ENCODE measurements at places on chromosomes 13 and 19.
A peak's percentile ranks its signal among the peaks of the same experiment; 100 is the strongest.

DNA sequence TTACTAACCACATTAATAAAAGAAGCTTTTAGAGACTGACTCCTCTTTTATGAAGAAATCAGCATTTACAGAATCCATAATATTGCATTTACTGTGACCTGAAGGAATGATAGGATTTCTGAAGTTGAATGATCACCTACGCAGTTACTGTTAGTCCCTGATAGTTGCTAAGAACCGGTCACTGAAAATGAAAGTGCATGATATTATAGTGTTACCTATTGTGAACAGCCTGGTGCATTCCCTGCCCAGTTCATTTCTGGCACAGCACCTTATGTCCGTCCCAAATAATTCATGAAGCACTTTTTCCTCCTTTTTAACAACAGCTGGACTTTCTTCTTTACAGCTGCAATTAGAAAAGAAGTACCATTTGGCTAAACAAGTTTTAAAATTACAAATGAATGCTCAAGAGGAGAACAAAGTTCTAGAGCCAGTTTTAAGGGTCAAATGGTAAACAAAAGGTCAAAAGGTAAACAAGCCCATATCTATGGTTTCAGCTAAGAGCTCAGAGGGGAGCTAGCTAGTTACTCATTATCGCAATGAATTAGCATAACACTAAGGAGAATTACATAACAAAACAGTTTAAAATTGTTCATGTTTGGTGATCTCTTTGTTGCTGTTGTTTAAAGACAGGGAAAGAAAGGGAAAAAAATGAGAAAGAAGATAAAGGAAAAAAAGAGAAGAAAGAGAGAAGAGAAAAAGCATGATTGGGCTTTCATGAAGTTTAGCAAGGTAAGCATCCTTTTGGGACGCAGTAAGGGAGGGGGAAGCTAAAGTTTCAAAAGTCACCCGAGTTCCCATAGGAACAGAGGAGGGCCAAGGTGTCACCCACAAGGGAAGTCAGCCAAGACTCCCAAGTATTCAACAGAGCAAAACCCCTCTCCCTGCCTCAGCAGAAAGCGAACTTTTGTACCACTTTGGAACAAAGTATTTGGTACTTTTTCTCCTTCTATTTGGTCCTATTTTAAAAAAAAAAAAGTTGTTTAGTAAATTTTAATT, 50.2 kb downstream of the FLT3 start:
- no peak for DNase-seq

- DNase-seq = no peak
These were observed 46.7 kb upstream of the KL start for GRCh38 chr13:32969516-32969941.

DNA sequence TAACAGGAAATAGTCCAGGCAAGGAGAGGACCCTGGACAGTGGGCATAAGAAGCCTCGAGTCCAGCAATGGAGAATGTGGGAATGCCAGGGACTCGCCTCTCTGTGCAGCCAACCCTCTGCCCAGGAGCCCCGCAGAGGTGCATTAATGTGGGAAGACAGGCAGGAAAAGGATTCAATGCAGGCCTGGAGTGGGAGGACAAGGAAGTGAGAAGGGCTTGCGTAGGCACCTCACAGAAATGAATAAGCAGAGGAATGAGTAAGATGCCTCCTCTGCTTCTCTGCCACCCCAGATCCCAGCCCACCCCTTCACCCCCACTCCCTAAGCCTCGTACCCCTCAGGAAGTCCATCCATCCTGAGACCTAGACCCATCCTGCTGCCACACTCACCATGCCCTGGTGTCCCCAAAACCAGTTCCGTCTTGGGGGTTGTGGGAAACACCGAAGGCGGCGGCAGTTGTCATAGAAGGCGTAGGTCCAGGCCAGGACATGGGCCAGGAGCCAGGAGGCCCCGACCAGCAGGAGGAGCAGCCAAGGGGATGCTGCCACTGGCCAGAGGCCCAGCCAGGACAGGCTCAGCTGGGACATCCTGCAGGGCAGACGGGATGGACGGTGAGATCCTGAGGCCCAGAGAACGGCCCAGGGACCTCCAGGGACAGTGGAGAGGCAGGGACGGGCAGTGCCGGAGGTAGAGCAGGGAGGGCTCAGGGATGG, 692 bp downstream of the CYP4F2 start:
- DNase-seq = no peak

GRCh38 chr13:88483202-88483601, 812.0 kb downstream of the SLITRK5 start:
- no peak for DNase-seq

GRCh38 chr19:18785179-18786124, 5.7 kb downstream of the COMP start:
- DNase-seq = peak; percentile 79

- DNase-seq = no peak
These were observed 77.2 kb downstream of the SPACA7 start for GRCh38 chr13:112453207-112453829.

- no peak for DNase-seq
These were observed 17.0 kb downstream of the EMP3 start for GRCh38 chr19:48342414-48342738.

GRCh38 chr19:45523642-45524256, 16.5 kb downstream of the VASP start:
- DNase-seq = no peak

GRCh38 chr13:43305416-43305815, 282.0 kb downstream of the DNAJC15 start:
- no peak for DNase-seq

- no peak for DNase-seq
These were observed 3.9 kb downstream of the TMEM147 start for GRCh38 chr19:35549174-35549788.

DNA sequence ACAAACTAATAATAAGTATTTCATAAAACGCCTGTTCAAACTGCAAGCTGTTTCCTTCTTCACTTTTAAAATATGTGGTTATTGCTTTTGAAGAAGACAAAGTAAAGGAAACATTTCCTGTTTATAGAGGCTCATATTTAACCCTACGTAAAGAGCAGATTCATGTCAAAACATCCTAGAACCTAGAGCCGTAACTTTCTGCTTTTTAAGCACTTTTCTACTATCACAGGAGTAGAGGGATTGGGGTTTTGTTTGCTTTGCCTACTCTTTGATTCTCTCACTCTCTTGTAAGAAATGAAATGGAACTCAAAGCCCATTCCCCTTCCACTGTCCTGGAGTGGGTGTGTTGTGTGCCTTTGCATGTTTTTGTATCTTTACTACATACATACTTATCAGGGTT, 54.0 kb upstream of the GPR183 start:
- no peak for DNase-seq

DNA sequence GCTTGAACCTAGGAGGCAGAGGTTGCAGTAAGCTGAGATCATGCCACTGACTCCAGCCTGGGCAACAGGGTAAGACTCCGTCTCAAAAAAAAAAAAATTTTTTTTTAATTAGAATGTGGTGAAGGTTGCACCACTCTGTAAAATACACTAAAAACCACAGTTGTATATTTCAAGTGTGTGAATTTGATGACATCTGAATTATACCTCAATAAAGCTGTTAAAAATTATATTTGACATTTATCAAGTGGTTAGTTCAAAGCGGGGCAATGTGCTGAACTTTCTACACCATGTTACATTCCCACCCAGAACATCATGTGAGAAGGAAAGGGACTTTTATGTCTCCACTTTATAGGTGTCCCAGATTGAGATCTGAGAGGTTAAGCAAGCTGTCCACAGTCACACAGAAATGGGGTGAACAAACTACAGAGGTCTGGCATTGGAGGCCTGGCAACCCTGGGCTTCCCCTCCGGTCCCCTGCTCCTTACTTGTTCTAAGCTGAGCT, 5.9 kb upstream of the S1PR5 start:
- no peak for DNase-seq

- DNase-seq = no peak
These were observed 9.1 kb upstream of the C19orf12 start for GRCh38 chr19:29724102-29724641.

DNA sequence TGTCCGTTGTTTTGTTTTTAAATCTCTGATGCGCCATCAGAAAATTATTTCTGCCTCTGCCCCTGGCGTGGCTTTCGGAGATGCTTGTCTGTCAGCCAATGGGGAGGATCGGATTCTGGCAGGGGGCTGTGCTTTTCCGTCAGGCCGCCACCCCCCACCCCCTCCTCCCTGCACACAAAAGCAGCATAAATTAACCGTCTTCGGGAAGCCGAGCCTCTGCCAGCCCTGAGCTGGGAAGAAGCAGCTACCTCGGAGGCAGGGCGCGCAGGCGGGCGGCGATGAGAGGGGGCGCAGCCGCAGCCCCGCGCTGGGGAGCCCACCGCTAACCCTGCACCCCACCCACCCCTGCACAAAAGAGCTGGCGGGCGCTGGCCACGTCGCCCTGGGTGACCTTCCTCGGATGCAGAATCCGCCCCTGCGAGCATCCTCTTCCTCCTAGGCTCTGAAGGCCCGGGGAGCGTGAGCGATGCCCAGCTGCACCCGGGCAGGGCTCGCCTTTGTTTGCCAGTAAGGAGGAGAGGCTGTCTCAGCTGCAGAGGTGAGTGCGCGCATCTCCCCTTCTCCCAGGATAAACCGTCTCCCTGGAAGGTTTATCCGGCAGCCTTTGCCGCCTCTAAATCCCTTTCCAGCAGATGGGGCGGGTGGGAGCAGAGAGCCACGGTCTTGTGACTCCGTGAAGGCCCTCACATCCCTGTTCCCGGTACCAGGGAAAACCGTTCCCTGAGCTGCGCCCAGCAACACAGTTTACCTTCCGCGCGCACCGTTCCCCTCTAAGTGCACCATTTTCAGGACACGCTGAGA, at the start of gene ATCAY:
Gene ATCAY, plus strand, starts transcription at position 215 of the 801 bp plus-strand sequence. CDS start 5,083 bp downstream, outside the sequence.
- no peak for DNase-seq

- no peak for DNase-seq
These were observed 97.0 kb downstream of the ABCC4 start for GRCh38 chr13:95204231-95204765.

- DNase-seq = no peak
These were observed 371.8 kb downstream of the SLITRK6 start for GRCh38 chr13:85427416-85427815.

GRCh38 chr13:80473695-80474094, 132.8 kb upstream of the SPRY2 start:
- no peak for DNase-seq

- peak; percentile 44 for DNase-seq
These were observed 446.4 kb downstream of the COG6 start for GRCh38 chr13:40101708-40102359.

DNA sequence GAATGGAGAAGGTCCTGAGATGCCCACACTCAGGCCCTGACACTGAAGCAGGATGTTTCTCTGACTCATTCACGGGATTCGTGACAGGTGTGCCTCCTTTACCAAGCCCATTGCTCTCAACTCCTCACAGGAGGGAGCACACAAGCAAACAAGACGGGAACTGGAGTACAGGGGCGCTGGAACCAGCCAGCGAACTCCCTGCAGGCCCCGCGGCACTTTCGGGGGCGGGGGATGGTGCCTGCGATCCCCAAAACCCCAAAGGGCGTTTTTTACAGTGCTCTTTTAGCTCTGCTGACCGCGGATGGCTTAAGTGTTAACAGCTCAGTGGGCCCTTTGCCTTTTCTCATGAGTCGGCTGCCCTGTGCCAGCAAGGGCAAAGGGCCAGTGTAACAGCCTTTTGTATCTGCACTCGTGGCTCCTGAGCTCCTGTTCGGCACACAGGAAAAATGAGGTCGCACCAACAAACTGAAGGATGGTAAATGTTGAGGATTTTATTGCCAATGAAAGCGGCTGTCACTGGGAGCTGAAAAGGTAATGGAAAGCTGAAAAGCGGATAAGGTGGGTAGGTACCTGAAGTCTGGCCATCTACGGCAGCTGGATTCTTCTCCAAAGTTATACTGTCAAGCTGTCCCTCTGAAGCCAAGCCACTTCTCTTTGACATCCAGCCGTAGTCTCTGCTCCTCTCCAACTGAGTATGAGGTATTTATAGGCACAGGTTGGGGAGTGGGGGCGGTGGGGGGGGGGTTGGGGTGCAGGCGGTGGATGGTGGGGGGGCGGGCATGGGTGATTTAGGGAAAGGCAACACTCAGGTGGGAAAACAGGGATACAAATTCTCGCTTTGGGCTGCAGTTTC, 65.0 kb upstream of the TRPC4 start:
- DNase-seq = no peak

GRCh38 chr19:18298601-18299000, 17.2 kb upstream of the JUND start:
- DNase-seq = no peak

DNA sequence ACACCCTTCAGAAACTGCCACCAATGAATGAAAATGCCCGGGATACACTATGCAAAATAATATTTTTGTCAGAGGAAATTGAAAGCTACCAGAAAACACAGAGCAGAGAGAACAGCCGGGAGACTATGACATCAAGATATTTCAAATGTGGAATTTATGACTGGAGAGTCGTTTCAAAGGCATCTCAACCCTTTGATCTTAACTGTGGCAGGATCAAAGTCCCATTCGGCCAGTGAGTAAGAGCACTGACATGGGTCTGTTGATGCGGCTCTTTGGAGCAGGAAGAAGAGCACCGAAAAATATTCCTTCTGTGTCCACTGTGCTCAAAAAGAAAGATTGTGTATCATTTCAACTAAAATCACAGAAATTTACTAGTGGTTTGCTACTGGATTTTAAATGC, 201.9 kb downstream of the RFC3 start:
- no peak for DNase-seq

DNA sequence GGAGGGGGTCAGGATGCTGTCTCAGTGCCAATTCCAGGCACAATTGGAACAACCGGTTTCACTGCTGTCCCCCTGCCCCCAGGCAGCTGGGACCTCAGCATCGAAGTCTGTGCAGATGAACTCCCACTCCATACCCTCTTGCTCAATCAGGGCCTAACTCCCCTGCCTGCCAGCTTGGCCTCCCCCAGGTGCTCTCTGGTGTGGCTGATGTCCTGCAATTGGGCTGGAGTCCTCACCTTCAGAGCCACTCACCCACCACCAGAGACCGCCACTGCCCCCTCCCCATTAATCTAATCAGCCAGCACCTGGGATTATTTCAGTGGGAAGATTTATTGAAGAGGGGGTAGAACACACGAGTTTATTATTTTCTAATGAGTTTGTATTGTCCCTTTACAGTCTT, 118.8 kb downstream of the MIPEP start:
- DNase-seq = no peak

DNA sequence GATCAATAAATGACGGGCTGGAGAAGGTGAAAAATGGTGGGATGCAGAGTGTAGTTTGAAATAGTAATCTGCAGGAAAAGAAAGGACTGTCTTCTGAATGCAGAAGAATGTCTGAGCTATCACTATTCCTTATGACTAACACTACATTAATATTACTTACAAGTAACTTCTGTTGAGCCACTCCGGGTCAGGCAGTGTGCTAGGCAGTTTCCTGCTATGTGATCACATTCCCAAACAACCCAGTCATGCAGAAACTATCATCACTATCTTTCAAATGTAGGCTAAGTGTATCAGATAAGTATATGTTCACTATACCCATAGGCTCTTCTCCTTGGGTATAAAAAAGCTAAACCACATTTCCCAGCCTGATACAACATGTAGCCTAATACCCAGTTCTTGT, 6.6 kb downstream of the ZNF599 start:
- DNase-seq = no peak
